Activated T-helper 9 cell treated with anti-CD3 and anti-CD28 coated beads, Interleukin-2, amount 50 U/mL, for 16 hours (primary cell): ENCODE measurements at places on chromosomes 2 and 18.

DNA sequence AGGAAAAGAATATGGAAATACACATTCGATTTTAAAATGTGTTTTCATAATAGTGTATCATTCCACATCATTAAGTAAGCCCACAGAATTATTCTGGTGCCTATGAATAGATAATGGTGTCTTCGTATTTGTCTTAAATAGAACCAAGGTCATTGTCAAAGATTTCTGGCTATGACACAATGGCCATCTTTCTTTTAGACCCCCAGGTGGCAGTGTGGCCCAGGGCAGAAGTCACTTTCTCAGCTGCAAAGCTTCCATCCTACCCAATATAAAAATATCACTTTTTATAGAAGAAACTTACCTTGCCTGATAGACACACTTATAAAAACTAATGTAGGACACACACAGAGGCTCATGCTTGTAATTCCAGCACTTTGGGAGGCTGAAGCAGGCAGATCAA, 57.5 kb downstream of the ZRANB3 start:
- DNase-seq = no peak

- no peak for DNase-seq
These were observed 49.6 kb downstream of the MYO3B start for GRCh38 chr2:170227507-170227947.

GRCh38 chr18:34726286-34727004, 16.3 kb downstream of the DTNA start:
- DNase-seq = no peak

DNA sequence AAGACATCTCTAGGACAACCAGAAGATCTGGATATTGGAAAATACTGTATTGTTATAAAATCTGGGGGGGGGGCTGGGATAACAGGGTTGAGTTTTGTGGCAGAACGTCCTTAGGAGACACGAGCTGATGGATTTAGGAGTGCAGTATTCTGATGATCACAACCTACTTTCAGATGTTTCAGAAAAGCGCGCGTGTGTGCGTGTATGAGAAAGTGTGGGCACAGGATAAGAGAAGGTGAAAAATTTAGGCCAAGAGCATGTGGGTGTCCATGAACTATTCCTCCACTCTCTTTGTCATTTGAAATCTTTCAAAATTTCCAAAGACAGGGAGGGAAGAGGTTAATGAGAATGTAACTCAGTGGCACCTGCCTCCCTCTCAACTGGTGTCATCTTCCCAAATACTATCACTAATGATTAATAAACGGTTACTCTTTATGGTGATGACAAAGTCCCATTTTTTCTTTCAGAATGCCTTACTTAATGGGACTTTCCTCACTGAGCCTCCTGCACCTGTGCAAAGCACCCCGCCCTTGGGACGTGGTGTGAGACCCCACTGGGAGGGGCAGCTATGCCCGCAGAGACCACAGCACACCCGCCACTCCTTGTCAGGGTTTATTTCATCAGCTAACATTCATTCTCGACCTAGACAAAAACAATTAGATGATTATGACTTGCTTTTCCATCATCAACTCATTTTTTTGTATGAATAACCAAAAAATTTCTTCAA, 53.6 kb downstream of the HS6ST1 start:
- no peak for DNase-seq

DNA sequence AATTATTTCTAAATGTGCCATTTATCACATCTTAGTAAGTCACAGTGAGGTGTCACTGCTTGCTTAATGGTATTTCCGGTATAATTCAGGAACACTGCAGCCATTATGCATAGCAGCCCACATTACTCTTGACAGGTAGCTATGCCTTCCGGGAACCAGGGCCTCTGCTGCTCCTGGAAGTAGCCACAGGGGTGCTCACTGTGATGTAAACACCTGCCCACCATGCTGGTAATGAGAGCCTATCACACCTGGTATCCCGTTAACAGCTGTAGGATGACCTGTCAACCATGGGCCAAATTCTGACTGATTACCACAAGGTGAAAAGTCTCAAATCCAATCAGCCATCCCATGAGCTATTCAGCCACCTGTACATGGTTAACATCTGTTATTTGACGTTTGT, 647.0 kb upstream of the NXPH2 start:
- no peak for DNase-seq

GRCh38 chr2:207616185-207616584, 9.0 kb downstream of the METTL21A start:
- no peak for DNase-seq

GRCh38 chr18:61402726-61403125, 69.5 kb downstream of the CDH20 start:
- no peak for DNase-seq

- no peak for DNase-seq
These were observed 87.8 kb downstream of the LYPD1 start for GRCh38 chr2:132581991-132582738.

DNA sequence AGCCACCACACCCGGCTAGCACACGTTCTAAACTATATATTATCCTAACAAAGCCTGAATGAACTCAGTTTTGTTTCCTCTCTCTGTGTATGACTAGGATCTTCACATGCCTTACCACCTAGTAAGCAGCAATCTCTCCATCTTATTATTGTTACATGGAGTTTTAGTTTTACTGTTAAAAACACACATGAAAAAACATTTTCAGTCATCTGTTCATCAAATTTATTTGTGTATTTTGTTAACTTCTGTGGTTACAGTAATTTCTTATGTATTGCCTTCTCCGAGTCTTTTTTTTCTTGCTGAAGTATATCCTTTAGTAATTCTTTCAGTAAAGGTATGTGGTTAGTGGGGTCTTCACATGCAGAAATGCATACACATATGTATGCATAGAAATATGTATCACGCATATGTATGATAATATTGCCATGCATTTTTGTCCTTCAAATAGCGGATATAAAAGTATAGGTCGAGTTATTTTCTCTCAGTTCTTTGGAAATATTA, 31.4 kb downstream of the ANO7 start:
- DNase-seq = no peak

GRCh38 chr18:49560624-49561288, 1.1 kb upstream of the LIPG start:
- no peak for DNase-seq

GRCh38 chr18:10525371-10525691, 496 bp upstream of the NAPG start:
- no peak for DNase-seq

- no peak for DNase-seq
These were observed 13.2 kb upstream of the DNAJC27 start for GRCh38 chr2:24984912-24985311.

DNA sequence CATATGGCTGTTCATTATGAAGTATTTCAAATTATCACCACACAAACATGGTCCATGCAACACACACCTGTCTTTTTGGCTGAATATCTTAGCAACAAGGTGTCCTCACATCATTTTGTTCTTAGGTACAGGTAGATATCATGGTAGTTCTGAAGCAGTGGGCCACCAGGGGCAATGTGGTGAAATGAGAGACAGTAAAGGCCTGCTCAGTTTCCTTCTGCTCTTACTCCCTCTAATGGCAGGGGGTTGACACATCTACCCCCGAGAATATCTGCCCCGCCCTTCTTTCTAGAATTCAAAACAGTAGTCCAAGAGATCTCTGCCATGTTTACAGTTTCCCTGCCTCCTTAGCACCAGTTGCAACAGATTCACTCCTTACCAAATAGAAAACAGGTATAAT, 147.0 kb upstream of the KLHL14 start:
- DNase-seq = no peak

DNA sequence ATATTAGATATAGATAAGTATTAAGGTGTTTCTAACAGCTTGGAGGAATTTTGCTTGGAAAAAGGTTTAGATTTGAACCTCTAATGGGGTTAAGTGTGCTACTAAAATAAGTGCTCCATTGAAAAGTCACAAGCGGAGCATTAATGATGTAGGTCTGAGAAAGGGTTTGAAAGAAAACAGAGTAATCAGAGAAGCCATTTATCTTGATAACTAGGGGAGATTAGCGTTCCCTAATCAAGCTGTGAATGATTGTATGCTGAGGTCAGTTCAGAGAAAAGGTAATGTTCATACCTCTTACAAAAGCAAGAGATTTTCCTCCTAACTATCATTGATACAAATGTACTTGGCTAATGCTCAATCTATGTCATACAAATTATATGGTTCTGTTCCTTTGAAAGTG, 1.5 kb downstream of the ARHGAP25 start:
- DNase-seq = no peak

DNA sequence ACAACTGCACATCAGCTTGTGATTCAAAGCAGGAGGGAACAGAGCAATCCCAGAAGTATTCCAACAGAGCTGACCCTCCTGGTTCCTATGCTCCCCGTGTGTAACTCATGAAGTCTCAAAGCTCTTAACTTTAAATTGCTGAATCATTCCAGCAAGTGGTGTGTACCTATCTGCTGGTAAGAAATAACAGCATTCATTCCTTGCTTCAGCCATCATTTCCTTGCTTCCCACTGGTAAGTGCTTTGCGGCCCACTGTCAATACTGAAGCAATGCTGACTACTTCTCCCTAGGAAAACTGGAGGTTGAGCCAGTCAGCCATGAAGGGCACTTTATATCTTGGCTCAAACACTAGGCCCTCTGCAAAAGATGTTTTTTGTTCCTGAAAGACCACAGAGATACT, 222.4 kb downstream of the EXOC6B start:
- DNase-seq = no peak

DNA sequence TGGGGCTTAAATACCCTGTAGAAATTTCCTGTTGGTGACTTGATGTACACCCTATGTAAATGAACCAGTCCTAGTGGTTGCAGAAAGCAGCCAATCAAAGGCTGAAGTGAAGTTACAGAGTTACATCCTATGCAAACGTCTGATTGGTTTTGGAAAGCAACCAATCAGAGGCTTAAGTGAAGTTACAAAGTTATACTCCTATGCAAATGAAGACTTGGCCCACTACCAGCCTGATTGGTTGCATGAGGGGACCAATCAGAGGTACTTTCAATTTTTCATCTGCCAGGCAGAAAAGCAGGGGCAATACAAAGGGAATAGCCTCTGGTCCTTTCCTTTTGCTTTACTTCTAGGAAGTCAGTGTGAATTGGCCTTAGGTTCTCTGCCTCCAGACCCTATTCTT, 13.6 kb upstream of the ZNF397 start:
- DNase-seq = no peak

DNA sequence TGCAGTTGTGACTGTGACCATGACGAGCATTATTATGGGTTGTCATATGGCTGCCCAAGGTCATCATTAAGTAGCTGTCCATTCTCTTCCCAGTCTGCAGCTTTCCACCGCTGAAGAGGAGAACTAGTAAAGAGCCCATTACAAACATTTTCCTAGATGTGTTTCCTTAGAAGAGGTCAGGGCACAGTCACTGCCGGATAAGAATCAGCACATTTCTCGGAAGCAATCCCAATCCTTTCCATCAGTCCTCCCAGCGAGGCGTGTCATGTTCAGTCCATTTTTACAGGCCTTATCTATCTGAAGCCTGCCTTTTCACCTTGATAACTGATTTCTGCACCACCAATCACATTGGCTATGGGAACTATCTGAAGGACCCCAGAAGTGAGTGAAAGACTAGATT, 319.9 kb upstream of the SLC14A2 start:
- no peak for DNase-seq

DNA sequence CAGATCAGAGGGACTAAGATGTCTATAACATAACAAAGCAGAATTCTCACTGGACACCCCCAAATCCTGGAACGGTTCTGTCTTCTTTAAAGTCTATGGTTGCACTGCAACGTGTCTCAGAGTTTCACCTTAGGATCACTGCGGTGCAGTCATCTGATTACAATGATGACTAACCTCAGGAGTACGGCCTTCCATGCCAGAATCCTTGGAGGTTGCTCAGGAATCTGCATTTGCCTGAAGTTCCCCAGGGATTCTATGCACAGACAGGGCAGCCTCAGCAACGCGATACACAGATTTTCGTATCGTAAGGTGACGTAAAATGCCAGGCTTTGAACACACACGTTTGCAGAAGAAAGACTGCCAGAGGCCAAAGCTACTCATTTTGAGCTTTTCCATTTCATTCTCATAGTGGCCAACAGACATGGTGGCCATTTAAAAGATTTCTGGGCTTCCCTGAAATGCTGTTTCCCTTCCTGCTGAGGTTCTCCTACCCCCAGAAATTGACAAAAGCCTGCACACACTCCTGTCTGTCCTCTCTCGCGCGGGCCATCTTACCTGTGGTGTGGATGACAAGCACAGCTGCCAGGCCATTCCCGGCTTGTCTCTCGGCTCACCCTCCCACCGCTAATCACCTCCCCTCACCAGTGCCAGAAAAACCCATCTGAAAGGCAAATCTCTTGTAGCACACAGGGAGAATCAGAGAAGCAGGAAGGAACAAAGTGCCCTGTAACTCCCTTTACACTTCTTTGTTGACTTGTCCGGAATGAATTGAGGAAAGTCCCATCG, 148.8 kb downstream of the ACKR3 start:
- no peak for DNase-seq

DNA sequence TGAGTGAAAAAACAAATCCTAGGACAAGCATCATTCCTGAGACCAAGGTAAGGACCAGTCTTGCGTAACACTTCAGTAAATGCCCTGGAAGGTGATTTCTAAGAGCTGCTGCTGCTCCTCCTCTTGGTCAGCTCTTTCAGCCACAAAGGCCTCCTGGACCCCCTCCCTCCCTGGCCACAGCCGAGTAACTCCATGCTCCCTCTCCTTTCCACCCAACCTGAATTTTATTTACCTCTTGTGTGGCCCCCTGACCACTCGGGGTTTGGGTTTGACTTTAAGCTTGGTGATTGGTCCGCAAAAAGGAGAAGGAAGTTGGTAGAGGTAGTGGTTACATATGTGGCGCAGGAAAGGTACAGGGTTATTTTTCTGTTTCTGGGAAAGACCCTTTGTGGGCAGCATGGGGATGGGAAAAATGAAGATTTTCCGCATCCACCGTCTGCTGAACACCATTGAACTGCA, 9.2 kb downstream of the HTRA2 start:
- no peak for DNase-seq

DNA sequence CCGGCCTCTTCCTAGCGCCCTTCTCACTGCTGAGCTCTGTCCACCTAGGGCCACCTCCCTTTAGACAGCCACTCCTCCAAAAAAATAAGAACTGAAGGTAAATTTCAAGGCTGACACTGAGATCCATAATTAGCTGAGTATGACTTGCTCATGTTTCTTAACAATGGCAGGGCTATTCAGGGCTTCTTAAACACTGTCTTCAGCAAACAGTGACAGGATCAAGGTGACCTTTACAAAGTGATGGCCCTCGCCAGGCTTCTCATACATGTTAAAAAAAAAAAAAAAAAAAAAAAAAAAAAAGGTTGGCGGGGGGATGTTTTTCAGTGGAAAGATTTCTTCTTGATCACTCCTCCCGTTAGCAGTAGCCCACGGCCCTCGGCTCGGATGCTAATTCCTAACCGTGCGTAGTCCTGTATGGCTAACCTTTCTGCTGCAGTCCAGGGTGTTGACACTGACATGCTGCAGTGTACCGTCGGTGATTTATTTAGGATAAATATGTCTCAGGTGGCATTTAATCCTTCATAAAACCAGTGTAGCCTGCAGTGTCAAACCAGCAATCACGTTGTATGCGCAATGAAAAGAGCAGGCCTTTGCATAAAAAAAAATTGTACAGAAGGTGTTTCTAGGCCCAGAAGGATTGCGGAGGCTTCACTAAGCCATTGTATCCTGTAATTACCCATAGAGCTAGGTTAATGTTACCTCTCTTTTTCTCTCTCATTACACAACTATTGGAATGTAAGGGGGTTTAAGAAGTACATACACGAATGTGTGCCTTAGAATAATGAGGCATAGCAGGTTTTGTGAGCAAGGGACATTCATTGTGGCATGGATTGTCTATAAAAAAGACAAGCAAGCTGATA, 142.7 kb downstream of the PTGR3 start:
- no peak for DNase-seq

- no peak for DNase-seq
These were observed 60.5 kb downstream of the HS6ST1 start for GRCh38 chr2:128258218-128258617.
